ENCODE measurements at places on chromosomes 11 and 22.

DNA sequence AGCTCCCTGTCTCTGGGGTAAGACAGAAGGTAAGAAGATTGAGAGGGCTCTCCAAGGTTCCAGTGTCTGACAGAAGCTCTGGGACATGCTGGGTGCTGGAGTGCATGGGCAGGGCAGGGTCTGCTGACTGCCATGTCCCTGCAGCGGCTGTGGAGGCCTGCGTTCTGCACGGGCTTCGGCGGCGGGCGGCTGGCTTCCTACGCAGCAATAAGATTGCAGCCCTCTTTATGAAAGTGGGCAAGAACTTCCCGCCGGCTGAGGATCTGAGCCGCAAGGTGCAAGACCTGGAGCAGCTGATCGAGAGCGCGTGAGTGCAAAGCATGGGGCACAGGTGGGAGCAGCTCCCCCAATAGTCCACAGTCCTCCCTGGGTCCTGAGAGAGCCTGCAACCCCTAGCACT is 41.5 kb downstream of the SGSM1 start:
- DNase-seq: no peak

GRCh38 chr11:86214710-86215109 is 29.8 kb upstream of the EED start:
- DNase-seq: peak; percentile 62

DNA sequence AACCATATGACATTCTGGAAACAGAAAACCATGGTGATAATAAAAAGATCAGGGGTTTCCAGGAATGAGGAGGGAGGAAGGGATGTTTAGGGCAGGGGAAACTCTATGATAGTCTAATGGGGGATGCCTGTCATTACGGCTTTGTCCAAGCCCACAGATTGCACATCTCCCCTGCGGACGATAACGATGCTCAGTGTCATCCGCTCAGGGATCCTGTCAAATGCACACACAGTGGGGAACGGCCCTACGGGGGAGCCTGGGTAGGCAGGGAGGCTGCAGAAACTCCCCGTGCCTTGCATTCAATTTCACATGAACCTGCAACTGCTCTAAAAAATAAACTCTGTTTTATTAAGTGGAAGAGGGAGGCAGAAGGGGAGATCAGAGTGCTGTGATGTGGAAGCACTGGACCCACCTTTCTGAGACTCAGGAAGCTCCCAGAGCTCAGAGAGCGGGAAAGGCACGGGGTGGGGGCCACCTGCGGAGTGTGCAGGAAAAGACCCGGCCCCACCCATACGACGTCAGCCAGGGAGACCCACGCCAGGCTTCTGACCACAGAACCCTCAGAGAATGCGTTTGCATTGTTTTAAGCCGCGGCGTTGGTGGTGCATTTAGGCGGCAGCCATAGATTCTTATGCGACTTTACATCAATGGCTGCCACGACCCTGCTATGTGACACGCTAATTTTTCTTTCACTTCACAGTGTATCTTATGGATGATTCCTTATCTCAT is 543.5 kb downstream of the BRD1 start:
- no peak for DNase-seq

DNA sequence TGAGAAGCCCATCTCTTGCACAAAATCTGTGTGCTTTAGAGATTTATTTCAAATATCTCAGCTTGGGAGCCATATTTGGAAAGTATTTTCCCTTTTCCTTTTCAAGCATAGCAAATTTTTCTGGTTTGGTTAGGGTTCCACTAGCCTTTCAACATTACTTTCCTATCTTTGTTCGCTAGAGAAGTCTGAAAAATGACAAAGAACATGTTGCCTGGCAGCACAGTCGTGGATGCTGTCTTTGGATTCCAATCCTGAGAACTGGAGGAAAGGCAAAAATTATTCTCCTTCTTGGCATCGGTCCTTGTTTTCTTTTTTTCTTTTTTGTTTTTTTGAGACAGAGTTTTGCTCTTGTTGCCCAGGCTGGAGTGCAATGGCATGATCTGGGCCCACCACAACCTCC is 6.9 kb upstream of the MTCH2 start:
- DNase-seq: no peak

GRCh38 chr11:34198523-34198922 is 93.1 kb downstream of the NAT10 start:
- DNase-seq: no peak

- no peak for DNase-seq
These were observed 13.7 kb upstream of the CPT1A start for GRCh38 chr11:68855205-68855981.

- DNase-seq: no peak
These were observed 18.7 kb upstream of the TMPRSS5 start for GRCh38 chr11:113724778-113725177.

DNA sequence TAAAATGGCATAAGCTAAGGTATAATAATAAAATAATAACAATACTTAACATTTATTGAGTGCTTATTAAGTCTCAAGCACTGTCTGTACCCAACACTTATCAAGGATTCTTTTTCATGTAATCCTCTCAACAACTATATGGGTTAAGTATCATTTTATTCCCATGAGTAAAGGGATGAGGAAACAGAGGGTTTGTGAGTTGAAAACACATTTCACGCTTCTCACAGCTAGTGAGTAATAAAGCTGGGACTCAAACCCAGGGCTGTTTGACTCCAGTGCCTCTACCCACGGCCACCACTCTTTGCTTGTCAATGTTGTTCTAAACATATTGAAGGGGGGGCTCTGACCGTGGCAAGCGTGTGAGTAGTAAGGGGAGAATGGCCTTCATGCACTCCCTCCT is 8.7 kb downstream of the CD3E start:
- no peak for DNase-seq

GRCh38 chr22:38734421-38735100 is 21.2 kb downstream of the SUN2 start:
- no peak for DNase-seq

DNA sequence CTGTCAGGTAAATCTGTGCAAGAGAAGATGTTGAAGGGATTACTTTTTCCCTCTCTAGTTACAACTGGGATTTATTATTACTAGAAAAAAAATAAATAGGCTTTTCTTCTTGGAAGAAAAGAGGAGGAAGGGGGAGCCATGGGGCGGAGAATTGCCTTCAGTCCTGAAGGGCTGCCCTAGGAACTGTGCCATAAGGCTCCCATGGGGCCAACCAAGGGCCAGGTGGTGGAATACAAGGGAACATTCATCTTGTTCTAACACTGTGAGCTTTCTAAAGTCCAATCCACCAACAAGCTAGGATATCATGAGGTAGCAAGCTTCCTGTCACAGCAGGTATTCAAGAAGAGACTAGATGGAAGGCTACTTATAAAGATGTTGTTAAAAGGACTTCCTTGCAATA is 24.8 kb upstream of the NRIP3 start:
- no peak for DNase-seq

GRCh38 chr11:121936370-121936769 is 179.6 kb downstream of the BLID start:
- no peak for DNase-seq

- DNase-seq: no peak
These were observed 105.0 kb downstream of the DBX1 start for GRCh38 chr11:20055312-20055711.

- no peak for DNase-seq
These were observed 55.9 kb downstream of the SHISAL1 start for GRCh38 chr22:44256556-44257485.

GRCh38 chr22:46764140-46764680 is 1.8 kb downstream of the TBC1D22A start:
- DNase-seq: no peak

DNA sequence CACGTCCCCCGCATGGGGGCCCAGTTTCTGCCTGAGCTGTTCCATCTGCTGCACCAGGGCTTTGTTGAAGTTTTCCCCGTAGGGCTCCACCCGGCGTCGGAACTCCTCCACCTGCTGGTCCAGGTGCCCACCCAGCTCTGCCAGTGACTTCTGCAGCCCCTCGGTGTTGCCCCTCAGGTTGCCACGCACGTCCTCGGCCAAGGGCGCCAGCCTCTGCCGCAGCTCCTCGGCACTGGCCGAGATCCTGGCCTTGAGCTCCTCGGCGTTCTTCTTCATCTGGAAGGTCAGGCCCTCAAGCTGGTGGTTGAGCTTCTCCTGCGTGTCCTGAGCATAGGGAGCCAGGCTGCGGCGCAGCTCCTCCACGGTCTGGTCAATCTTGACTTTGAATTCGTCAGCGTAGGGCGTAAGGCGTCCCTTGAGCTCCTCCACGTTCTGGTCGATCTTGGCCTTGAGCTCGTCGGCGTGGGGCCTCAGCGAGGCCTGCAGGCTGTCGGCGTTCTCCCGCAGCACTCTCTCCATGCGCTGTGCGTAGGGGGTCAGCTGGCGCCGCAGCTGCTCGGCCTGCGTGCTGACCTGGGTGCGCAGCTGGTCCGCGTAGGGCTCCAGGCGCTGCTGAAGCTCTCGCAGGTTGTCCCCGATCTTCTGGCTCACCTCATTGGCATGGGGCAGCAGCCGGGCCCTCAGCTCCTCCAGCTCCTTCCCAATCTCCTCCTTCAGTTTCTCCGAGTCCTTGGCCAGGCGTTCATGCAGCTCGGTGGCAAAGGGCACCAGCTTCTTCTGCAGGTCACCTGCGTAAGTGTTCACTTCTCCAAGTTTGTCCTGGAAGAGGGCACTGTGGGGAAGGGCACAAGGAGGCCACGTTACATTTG is 1.8 kb downstream of the APOA4 start:
- DNase-seq: no peak

GRCh38 chr22:30044369-30044768 is 35.9 kb upstream of the HORMAD2 start:
- DNase-seq: no peak

DNA sequence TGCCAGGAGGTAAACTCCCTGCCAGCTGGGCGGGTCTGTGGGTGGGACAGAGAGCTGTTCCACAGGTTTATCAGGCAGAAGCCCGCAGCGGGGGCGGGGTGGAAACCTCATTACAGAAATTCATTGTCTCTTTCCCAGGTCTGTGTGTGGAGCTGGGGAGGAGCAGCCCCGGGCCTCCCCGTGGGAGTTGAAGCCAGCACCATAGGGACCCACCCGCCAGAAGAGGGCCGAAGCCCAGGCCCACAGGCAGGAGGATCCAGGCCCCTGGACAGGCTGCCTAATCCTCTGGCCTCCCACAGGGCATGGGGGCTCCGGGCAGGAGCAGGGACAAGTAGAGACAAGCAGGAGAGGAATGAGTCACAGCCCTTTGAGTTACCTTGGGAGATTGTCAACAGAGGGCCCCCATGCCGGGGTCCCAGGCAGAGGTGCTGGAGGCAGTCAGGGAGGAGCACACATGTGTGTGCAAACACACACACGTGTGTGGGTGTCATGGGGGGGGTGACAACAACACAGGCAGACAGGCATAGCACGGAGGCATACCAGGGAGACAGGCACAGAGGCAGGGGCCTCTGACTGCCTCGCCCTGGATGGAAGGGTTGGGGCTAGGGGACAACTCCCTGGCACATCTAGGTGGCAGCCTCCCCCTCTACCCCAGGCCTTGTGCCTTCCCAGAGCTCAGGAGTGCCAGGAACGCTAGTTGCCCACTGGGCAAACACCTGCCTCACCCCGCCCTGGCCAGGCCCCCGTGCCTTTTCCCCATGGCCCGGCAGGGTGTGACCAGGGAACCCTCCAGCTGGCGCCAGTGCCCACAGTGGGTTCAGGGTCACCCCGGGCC is 1.4 kb downstream of the CDC42BPG start:
- no peak for DNase-seq

DNA sequence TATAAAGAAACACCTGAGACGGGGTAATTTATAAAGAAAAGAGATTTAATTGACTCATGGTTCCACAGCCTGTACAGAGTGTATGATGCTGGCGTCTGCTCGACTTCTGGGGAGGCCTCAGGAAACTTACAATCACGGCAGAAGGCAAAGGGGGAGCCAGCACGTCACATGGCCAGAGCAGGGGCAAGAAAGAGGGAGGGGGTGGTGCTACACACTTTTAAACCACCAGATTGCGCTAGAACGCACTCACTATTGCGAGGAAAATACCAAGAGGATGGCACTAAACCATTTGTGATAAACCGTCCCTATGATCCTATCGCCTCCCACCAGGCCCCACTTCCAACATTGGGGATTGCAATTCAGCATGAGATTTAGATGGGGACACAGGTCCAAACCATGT is 79.7 kb upstream of the CARD18 start:
- DNase-seq: no peak

GRCh38 chr11:68167474-68167873 is 45.6 kb downstream of the KMT5B start:
- no peak for DNase-seq

DNA sequence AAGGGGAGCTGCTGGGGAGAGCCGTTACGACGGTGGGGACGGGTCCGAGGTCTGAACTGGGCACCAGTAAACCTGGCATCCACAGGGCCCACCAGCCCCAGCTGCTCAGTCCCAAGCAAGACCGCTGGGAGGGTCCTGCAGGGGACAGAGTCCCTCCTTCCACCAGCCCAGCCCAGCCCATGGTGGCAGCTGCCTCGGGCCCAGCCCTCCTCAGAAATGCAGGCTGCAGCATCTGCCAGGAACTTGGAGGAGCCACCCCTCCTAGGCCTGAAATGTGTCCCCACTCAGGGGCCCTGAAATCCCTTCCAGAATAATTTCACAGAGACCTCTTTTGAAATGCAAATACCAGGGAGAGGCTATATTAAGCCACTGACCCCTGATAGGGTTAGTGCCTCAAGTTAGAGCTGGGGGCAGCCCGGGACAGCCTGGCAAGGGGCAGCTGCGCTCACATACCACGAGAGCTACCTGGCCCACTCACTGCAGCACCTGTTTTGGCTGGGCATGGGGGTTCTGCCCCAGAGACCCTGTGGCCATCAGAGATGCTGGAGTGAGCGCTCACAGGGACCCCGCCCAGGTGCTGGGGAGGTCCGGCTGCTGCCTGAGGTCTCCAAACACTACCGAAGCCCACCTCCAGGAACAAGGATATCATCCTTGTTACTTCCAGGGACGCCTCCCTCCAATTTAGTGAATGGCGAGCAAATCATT is 53.1 kb downstream of the CELSR1 start:
- no peak for DNase-seq

- no peak for DNase-seq
These were observed 5.4 kb upstream of the LTBP3 start for GRCh38 chr11:65563601-65564000.

- no peak for DNase-seq
These were observed 663 bp upstream of the BUD13 start for GRCh38 chr11:116773203-116774097.

DNA sequence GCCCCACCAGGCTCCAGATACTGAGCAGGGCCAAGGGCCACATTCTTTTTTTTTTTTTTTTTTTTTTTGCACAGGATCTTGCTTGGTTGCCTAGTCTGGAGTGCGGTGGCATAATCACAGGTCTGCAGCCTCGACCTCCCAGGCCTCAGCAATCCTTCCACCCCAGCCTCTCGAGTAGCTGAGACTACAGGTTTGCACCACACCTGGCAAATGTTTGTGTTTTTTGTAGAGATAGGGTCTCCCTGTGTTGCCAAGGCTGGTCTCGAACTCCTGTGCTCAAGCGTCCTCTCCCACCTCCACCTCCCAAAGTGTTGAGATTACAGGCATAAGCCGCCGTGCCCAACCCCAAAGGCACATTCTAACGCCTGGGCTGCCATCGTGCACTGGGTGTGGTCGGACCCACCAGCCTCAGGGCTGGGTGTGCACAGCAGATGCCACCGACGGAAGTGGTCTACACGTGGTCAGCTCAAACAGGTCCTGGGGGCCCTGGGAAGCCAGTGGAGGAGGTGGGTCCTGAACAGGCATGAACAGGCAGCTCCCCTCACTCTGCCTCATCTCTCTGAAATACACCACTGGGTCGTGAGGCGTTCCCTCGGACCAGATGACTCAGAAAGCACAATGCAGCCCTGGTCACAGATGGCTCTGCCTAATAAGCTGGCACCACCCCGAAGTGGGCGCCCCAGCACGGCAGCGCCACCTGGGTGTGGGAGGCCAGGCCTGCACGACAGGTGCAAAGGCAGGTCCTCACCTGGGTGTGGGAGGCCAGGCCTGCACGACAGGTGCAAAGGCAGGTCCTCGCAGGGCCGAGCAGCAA is 5.1 kb upstream of the B4GALNT4 start:
- DNase-seq: peak; percentile 46

All from stimulated activated CD4-positive, alpha-beta T cell treated with anti-CD3 and anti-CD28 coated beads, Interleukin-2, amount 100 ng/mL, for 48 hours (primary cell).